ENCODE measurements at places on chromosomes 7 and 10.
A peak's percentile ranks its signal among the peaks of the same experiment; 100 is the strongest.

GRCh38 chr10:127353544-127353943 is 157.2 kb upstream of the INSYN2A start:
- no peak for DNase-seq

DNA sequence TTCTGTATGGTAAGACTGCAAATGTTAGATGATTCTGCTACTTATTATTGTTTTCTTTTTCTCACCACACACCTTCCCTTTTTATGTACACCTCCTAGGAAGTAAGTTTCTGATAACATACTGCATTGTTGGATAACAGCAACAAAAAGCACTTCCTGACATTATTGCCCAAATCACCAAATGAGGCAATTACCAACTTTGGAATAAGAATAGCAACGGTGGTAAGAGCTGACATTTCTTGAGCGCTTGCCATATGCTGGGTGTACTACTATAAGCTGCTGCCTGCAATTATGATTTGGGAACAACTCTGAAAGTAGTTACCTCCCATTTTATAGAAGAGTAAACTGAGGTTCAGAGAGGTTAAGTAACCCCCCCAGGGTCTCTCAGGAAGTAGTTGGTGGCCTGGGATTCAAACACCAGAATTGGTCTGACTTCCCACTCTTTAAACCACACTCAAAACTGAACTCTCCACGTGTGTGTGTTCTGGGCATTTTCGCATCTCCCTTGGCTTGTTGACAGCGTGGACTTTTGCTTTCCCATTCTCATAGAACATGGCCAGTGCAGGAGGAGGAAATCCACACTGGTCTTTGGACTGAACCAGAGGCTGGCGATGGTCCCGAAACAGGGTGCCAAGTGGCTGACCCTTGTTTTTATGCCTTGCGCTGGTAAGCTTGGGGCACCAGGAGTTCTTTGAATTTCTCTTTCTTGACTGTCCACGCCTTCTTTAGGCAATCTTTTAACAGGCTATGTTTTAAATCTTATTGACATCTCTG is 71.4 kb downstream of the TCF7L2 start:
- DNase-seq: no peak

- peak; percentile 93 for DNase-seq
Observed at GRCh38 chr7:117835016-117835664, 38.1 kb downstream of the CTTNBP2 start.

GRCh38 chr10:111035542-111035941 is 41.3 kb upstream of the ADRA2A start:
- no peak for DNase-seq

GRCh38 chr7:142772051-142772450 is 1.3 kb downstream of the PRSS2 start:
- peak; percentile 21 for DNase-seq

GRCh38 chr7:15915686-15916293 is 229.3 kb upstream of the MEOX2 start:
- DNase-seq: no peak

DNA sequence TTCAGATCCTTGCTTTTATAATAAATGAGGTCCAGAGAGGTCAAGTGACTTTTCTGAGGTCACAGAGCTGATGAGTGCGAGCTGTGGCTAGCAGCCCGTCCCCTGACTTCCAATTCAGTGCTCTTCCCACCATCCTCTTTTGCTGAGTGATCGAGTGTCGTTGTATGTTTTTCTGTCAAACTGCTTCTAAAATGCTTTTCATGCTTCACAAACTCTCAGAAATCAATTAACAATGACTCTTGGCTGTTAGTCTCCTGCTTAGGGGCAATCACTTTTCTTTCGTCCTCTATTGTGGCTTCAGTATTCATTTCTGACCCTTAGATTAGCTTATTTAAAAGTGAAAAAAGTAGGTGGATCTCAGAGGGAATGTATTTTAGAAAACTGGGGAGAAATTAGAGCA is 423.7 kb downstream of the DPP6 start:
- no peak for DNase-seq

DNA sequence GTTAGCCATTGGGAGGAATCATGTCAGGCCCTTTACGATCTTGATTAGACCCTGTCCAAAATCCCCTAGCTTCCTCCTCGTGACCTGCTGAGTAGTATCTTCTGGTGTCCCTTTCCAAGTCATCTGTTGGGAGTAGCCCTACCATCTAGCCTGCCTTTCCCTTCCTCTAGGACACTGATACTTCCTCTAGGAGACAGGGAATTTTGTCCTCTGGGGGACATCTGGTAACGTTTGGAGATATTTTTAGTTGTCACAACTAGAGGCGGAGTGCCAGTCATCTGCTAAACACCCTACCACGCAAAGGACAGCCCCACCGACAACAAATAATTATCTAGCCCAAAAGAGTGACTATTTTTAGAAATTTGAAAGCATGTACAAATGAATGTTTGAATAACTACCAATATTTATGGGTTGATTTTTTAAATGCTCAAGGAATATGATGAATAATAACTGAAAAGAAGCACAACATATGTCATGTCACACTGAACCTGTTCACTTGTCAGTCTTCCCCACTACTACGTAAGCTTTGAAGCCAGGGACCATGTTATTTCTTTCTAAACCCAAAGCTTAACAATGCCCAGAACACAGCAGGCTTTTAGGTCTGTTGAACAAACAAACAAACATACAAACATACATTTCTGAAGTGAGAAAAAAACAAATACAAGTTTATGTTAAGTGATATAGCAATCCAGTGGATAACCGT is 105.9 kb downstream of the ARHGAP12 start:
- DNase-seq: no peak

All from NCI-H1417 (cell line).